ENCODE measurements at places on chromosomes 16 and 17. TPM values are rescaled to one million over a fixed set of nuclear protein-coding genes. Genes with fewer than 3 reads are reported as not detected.

The EVI2B gene
- total RNA-seq, result 37.3 TPM

The ST6GALNAC2 gene
- total RNA-seq, result 1.0 TPM

The SLC5A11 gene
- total RNA-seq, result not detected

The TMEM220 gene
- 0.89 TPM for total RNA-seq

The LAT gene
- total RNA-seq, result 360 TPM

The PHOSPHO1 gene
- not detected for total RNA-seq

The C1QTNF8 gene
- total RNA-seq, result not detected

DNA sequence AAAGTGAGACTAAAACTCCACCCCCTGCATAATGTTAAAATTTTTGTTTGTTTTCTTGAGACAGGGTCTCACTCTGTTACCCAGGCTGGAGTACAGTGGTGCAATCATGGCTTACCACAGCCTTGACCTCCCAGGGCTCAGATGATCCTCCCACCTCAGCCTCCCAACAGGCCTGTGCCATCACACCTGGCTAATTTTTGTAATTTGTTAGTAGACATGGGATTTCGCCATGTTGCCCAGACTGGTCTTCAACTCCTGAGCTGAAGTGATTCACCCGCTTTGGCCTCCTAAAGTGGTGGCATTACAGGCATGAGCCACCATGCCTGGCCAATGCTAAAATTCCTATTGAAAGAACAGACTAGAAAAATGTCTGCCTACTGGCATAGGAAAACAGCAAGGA, 103.8 kb downstream of the TRIM37 start:
- no peak for DNase-seq

DNA sequence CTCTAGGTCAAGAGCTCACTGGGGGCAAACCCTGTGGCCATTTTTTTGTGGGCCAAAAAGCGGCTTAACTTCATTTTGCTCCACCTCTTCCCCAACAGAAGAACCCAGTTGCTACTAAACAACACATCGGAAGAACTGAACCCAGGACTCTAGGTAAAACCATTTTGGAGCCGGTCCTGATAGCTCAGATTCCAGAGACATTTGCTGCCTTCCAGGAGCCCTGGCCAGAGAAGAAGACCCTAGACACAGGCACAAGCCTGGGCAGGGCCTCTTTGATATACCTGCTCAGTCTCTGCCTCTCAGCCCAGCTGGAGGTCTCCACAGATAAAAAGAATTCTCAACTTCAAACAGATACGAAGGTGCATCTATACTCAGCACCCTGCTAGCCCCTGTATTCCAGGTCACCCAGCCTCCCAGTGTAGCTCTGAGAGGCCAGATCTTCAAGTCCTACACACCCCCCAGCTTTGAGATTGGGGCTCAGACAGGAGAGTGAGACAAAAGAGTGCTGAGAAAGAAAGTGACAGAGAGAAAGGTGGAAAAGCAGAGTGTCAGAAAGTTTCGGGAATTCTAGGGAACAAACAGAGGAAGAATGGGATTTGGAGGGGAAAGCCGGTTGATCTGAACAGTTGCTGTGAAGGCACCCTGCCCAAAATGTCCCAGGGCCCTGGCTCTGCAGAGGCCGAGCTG, 6.6 kb upstream of the HOXB9 start:
- DNase-seq, result no peak

DNA sequence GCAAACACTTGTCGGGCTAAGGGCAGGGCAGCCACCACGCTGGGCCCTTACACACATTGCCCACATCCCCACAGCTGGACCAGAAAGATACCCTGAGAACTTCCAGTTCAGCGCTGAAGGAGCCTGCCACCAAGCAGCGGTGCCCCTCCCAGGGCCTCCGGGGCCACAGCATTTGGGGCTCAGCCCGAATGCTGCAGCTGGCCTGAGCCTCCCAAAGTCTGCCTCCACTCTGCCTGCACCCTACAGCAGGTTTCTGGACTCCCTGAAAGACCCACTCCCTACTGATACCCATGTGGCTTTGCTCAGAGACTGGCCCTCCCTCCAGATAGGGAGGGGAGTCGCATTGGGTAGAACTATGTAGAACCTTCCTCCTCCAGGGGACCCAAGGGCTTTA, 1.5 kb downstream of the MCRIP1 start:
- no peak for DNase-seq

DNA sequence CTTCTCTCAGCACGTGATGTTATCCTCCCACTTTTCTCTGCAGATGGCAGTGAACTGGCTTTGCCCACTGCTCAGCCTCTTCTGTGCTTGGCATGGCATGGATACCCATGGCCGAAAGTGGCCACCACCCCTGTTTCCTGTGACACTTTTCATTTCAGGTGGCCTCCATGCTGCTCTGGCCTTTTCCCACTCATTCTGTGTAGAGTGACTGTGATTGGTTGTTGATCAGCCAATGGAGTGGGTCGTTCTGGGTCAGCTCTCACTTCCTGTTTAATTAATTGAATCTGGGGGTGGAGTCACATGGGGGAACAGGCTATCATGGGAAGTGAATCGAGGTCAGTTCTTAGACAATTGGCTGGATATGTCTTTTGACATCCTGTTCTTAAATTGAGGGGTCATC, 350.1 kb upstream of the EEF2KMT start:
- no peak for DNase-seq

DNA sequence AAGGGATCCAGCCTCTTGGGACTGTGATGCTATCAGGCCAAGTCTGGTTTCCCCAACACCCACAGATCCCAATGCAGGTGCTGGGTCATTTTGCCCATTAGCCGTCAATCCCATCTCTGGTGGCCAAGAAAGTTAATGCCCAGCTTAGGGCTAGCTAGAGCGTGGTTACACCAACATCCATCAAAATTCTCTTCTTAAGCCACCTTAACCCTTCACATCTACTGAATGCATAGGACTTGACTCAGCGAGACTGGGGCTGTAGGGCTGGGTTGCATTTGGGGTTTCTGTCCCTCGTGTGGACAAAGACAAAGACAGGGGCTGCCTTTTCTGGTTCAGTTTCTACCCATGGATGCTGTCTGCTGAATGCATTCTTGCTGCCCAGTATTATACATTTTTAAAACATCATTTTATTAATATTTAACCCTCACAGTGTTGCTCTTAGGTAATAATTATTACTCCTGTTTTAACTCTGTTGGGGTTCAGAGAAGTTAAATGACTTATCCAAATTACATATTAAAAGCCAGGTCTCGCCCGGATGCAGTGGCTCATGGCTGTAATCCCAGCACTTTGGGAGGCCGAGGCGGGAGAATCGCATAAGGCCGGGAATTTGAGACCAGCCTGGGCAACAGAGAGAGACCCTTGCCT, 141.1 kb upstream of the NOL11 start:
- no peak for DNase-seq

- peak; percentile 68 for DNase-seq
These were observed 40.9 kb downstream of the TMEM235 start for GRCh38 chr17:78272181-78272913.

Measured in activated T-cell treated with anti-CD3 and anti-CD28 coated beads, Interleukin-2, amount 50 U/mL, for 72 hours (primary cell).